ENCODE measurements at places on chromosomes 1 and 21. TPM values are rescaled to one million over a fixed set of nuclear protein-coding genes. Genes with fewer than 3 reads are reported as not detected.

Gene OVAAL
- total RNA-seq, result not detected

Gene SPATA1
- 2.4 TPM for total RNA-seq

Gene CEP350
- total RNA-seq, result 69.9 TPM

Gene RGS5
- 2.5 TPM for total RNA-seq

Gene CFHR4
- not detected for total RNA-seq

Gene CELA3B
- not detected for total RNA-seq

GRCh38 chr1:66752671-66753371 lies 562 bp downstream of the DYNLT5 start:
- DNase-seq, result no peak
- H3K27ac ChIP-seq, result no peak overlapping the region
- peaks cover 8% of the 10 kb centered on the region for H3K4me1 ChIP-seq
- H3K27me3 ChIP-seq, result peaks cover 45% of the 10 kb centered on the region
- H3K36me3 ChIP-seq, result no peaks in the 10 kb centered on the region

GRCh38 chr1:87330057-87330884 lies 1.6 kb downstream of the LMO4 start:
- no peaks in the 10 kb centered on the region for H3K36me3 ChIP-seq
- peak overlapping the region; percentile 76 for H3K4me3 ChIP-seq
- no peak for DNase-seq

GRCh38 chr1:63448731-63449246 lies 74.2 kb downstream of the ITGB3BP start:
- no peak for DNase-seq
- H3K4me1 ChIP-seq, result no peaks in the 10 kb centered on the region
- no peak overlapping the region for H3K4me3 ChIP-seq
- no peaks in the 10 kb centered on the region for H3K27me3 ChIP-seq
- no peak overlapping the region for H3K27ac ChIP-seq

GRCh38 chr1:90854397-90854924 lies 137.4 kb upstream of the BARHL2 start:
- peaks cover 19% of the 10 kb centered on the region for H3K4me1 ChIP-seq
- no peak for DNase-seq
- no peaks in the 10 kb centered on the region for H3K36me3 ChIP-seq
- H3K27me3 ChIP-seq, result peaks cover 33% of the 10 kb centered on the region

- H3K27ac ChIP-seq, result no peak overlapping the region
- DNase-seq, result no peak
- no peaks in the 10 kb centered on the region for H3K27me3 ChIP-seq
- peaks cover 12% of the 10 kb centered on the region for H3K4me1 ChIP-seq
- no peaks in the 10 kb centered on the region for H3K36me3 ChIP-seq
Observed at GRCh38 chr1:224506141-224506814, 71.7 kb upstream of the WDR26 start.

DNA sequence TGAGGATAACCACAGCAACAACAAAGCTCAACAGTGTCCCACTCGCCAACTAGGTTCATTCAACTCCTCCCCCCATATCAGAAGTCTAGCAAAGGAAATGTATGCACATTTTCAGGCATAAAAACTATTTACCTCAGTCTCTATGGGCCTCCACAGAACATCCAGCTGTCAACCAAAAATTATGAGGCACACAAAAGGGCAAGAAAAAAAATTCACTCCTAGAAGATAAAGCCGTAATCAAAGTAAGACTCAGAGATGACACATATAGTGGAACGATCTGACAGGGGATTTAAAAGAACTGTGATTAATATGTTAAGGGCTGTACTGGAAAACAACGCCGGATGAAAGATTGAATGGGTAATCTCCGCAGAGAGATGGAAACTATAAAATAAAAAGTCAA lies 158.7 kb downstream of the NTPCR start:
- no peaks in the 10 kb centered on the region for H3K27me3 ChIP-seq
- peaks cover 16% of the 10 kb centered on the region for H3K36me3 ChIP-seq
- no peaks in the 10 kb centered on the region for H3K4me1 ChIP-seq
- no peak overlapping the region for H3K27ac ChIP-seq

DNA sequence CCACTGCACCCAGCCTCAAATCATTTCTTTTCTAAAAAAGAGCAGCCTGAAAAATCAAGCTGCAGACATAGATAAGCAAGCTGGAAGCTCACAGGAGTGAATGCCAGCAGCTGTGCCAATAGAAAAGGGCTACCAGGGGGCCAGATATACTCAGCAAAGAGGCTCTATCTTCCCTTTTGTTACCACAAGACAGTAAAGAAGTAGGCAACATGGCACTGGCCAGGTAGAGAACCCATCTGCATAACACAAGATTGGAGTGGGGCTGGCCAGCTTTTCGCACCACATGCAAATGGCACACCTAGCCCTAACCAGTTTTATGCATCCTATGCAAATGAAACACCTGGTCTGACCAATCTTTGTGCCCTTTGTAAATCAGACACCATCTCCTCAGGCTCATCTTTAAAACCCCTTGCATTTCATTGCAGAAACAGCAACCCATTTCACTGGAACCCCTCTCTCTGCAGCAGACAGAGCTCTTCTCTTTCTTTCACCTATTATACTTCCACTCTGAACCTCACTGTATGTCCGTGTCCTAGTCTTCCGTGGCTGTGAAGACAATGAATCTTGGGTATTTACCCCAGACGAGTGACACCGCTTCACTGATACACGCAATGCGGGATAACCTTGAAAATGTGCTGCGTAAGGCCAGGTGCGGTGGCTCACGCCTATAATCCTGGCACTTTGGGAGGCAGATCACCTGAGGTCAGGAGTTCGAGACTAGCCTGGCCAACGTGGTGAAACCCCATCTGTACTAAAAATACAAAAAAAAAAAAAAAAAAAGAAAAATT lies 15.1 kb downstream of the CASP9 start:
- H3K4me3 ChIP-seq, result no peak overlapping the region
- no peak for DNase-seq
- no peaks in the 10 kb centered on the region for H3K4me1 ChIP-seq

GRCh38 chr1:25774206-25774803 lies 25.7 kb upstream of the SELENON start:
- no peak for DNase-seq
- peaks cover 44% of the 10 kb centered on the region for H3K4me1 ChIP-seq
- no peaks in the 10 kb centered on the region for H3K36me3 ChIP-seq
- H3K27ac ChIP-seq, result peak overlapping the region; percentile 72

DNA sequence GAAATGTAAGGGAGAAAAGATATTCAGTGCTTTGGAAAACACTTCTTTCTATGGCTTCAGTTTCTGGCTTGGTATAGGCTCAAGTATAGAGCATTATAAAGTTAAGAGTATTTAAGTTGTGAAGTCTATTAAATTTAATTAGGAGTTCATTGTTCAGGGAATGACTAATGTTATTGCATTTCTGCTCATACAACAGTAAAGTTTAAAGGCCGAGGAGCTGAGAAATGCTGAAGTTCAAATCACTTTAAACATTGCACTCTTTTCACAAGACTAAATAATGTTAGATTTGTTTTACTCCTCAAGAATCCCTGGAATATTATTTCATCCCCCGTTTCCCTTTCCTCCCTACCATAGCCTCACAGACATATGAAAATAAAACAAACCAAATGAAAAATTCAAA lies 30.1 kb downstream of the RGS5 start:
- H3K27ac ChIP-seq, result no peak overlapping the region
- no peak overlapping the region for H3K4me3 ChIP-seq
- no peaks in the 10 kb centered on the region for H3K4me1 ChIP-seq
- no peaks in the 10 kb centered on the region for H3K27me3 ChIP-seq

GRCh38 chr1:219372916-219373615 lies 199.4 kb downstream of the LYPLAL1 start:
- H3K4me3 ChIP-seq, result no peak overlapping the region
- no peak overlapping the region for H3K27ac ChIP-seq
- no peaks in the 10 kb centered on the region for H3K27me3 ChIP-seq
- DNase-seq, result no peak

- H3K27ac ChIP-seq, result no peak overlapping the region
- no peaks in the 10 kb centered on the region for H3K4me1 ChIP-seq
- H3K36me3 ChIP-seq, result no peaks in the 10 kb centered on the region
- H3K4me3 ChIP-seq, result no peak overlapping the region
- no peak for DNase-seq
Observed at GRCh38 chr1:119286587-119287181, 81.9 kb upstream of the HAO2 start.

GRCh38 chr1:218823291-218823900 lies 350.3 kb upstream of the LYPLAL1 start:
- no peaks in the 10 kb centered on the region for H3K4me1 ChIP-seq
- no peak for DNase-seq
- H3K4me3 ChIP-seq, result no peak overlapping the region

- no peaks in the 10 kb centered on the region for H3K4me1 ChIP-seq
- no peaks in the 10 kb centered on the region for H3K27me3 ChIP-seq
- no peak overlapping the region for H3K27ac ChIP-seq
- no peak overlapping the region for H3K4me3 ChIP-seq
- no peak for DNase-seq
Observed at GRCh38 chr1:58395355-58395754, 151.2 kb downstream of the OMA1 start.

GRCh38 chr1:99292886-99293285 lies 28.6 kb downstream of the PLPPR4 start:
- H3K36me3 ChIP-seq, result no peaks in the 10 kb centered on the region
- H3K4me3 ChIP-seq, result no peak overlapping the region
- no peaks in the 10 kb centered on the region for H3K4me1 ChIP-seq

DNA sequence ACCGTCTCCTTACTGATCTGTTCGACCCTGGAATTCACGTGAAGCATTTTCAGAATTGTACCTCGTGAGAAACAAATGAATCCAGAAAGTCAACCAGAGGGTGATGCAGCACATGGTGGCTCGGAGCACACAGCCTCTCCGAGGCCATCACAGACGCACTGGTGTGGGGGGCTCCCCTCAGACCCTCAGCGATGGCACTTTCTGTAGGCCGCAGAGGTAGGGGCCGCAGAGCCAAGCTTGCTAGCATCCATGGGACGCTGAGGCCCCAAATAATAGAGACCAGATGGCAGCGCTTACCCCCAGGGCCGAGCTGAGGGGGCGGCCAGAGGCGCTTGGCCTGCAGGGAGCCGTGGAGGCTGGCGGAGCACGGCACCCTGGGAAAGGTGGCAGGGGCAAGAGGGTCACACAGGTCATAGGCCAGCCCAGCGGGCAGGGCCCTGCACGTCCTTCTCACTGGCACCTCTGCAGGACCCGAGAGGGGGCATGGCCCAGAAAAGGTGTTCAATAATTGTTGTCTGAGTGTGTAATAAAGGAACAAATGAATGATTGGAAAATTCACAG lies 28.1 kb upstream of the COL6A2 start:
- no peaks in the 10 kb centered on the region for H3K36me3 ChIP-seq
- H3K27ac ChIP-seq, result no peak overlapping the region
- DNase-seq, result no peak
- no peaks in the 10 kb centered on the region for H3K27me3 ChIP-seq
- no peak overlapping the region for H3K4me3 ChIP-seq

GRCh38 chr21:42165901-42166300 lies 53.0 kb upstream of the ABCG1 start:
- H3K4me3 ChIP-seq, result no peak overlapping the region
- no peaks in the 10 kb centered on the region for H3K36me3 ChIP-seq
- H3K27me3 ChIP-seq, result no peaks in the 10 kb centered on the region
- peaks cover 9% of the 10 kb centered on the region for H3K4me1 ChIP-seq
- no peak overlapping the region for H3K27ac ChIP-seq

GRCh38 chr1:169109561-169110134 lies 3.2 kb downstream of the ATP1B1 start:
- peak overlapping the region; percentile 72 for H3K4me3 ChIP-seq
- H3K27ac ChIP-seq, result peak overlapping the region; percentile 74
- peaks cover 37% of the 10 kb centered on the region for H3K4me1 ChIP-seq
- H3K27me3 ChIP-seq, result peaks cover 3% of the 10 kb centered on the region

DNA sequence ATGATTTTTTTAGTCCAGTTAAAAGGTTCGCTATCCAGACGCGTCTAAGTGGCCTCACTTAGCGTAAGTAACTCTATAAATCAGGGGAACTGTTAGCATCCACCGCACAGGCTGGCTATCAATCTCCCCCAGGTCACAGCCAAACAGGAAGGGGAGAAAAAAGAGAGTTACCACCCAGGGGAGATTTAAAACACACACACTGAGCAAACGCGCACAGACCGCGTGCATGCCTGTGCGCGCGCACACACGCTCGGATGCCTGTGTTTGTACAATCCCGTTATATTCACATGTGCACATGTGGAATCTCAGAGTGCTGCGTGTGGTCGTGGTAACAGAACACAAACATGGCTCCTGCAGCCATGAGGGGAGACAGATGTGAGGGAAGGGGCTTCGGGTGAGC lies 125.4 kb downstream of the CASZ1 start:
- no peak overlapping the region for H3K4me3 ChIP-seq
- H3K27ac ChIP-seq, result no peak overlapping the region
- no peaks in the 10 kb centered on the region for H3K36me3 ChIP-seq
- H3K4me1 ChIP-seq, result no peaks in the 10 kb centered on the region

- peaks cover 4% of the 10 kb centered on the region for H3K36me3 ChIP-seq
- DNase-seq, result no peak
- H3K4me1 ChIP-seq, result no peaks in the 10 kb centered on the region
- H3K27ac ChIP-seq, result no peak overlapping the region
- no peaks in the 10 kb centered on the region for H3K27me3 ChIP-seq
- no peak overlapping the region for H3K4me3 ChIP-seq
Observed at GRCh38 chr1:183898001-183898396, 93.1 kb downstream of the RGL1 start.

GRCh38 chr21:42148584-42148983 lies 70.4 kb upstream of the ABCG1 start:
- no peaks in the 10 kb centered on the region for H3K36me3 ChIP-seq
- H3K4me3 ChIP-seq, result no peak overlapping the region
- DNase-seq, result no peak
- H3K27me3 ChIP-seq, result no peaks in the 10 kb centered on the region
- H3K4me1 ChIP-seq, result peaks cover 4% of the 10 kb centered on the region

DNA sequence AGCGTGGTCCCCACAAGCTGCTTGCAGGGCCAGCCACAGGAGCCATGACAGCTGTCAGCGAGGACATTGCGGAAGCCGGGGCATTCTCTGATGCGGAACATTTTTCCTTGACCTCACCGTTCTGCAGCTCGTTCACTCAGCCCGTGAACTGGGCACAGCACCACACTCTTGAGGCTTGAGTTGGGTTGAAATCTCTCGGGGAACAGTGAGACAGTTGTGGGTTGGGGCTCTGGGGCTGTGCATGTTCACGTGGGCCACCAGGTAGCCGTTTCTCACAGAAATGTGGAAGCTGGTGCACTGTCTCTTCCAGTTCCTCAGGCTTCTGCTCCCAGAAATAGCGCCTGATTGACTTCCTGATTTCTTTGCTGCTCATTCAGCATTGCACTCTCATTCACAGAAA lies 69.8 kb downstream of the SPSB1 start:
- H3K27ac ChIP-seq, result no peak overlapping the region
- no peak for DNase-seq
- H3K27me3 ChIP-seq, result no peaks in the 10 kb centered on the region
- peaks cover 16% of the 10 kb centered on the region for H3K36me3 ChIP-seq

Data from CD4-positive, CD25-positive, alpha-beta regulatory T cell (primary cell).